ENCODE measurements at places on chromosomes 1 and 21.

- no peak for DNase-seq
Measured at GRCh38 chr1:199272628-199273086, 633.8 kb downstream of the PTPRC start.

- no peak for DNase-seq
Measured at GRCh38 chr1:21005466-21006239, 171.0 kb downstream of the EIF4G3 start.

DNA sequence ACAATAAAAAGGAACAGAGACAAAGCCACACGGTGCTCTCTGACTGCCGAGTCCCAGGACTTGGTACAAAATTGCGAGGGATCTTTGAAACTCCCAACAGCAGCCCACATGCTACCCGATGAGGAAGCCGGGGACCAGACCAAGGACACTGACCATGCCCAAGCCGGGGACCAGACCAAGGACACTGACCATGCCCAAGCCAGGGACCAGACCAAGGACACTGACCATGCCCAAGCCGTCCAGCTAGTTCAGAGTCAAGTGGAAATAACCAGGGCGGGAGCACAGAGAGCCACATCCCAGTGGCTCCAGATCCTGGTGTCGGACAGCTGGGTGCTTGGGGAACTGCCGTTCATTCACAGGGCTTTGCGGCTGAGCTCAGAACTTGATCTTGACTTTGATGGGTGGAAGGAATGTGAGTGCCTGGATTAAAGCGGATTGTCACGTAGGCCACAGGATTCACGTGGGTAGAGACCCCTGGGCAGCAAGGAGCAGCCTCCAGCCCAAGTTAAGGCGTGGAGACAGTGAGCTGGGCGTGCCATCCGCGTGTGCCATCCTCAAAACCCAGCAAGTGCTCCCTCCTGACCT, 16.5 kb upstream of the TRAPPC10 start:
- DNase-seq = no peak

GRCh38 chr1:205232945-205233397, 5.2 kb downstream of the TMCC2 start:
- no peak for DNase-seq

DNA sequence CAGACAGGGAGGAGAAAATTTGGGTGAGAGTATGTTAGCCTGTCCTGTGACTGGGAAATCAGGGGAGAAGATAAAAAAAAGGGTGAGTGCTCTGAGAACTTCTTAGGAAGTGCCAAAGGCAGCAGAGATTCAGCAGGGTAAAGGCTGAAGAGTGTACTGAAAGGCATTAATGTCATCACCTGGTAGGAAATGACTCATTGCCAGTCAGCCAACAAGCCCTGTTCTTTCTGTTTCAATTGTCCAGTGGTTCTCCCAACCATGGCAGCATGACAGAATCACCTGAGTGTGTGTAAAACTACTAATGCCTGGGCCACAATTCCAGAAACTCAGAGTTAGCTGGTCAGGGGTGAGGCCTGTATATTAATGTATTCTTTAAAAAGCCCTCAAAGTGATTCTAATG, 83.5 kb downstream of the INTS7 start:
- no peak for DNase-seq

GRCh38 chr21:14677639-14678179, 131.6 kb upstream of the SAMSN1 start:
- no peak for DNase-seq

GRCh38 chr1:29758781-29759499, 522.6 kb downstream of the PTPRU start:
- no peak for DNase-seq

- no peak for DNase-seq
Measured at GRCh38 chr1:223731133-223731770, 18.9 kb downstream of the CAPN2 start.

GRCh38 chr1:31111290-31111951, 45.9 kb upstream of the PUM1 start:
- no peak for DNase-seq

GRCh38 chr1:182003025-182003725, 58.3 kb downstream of the ZNF648 start:
- DNase-seq = no peak

GRCh38 chr1:84583648-84584047, 9.4 kb upstream of the CTBS start:
- no peak for DNase-seq

GRCh38 chr1:187266051-187266450, 437.3 kb downstream of the PLA2G4A start:
- no peak for DNase-seq

DNA sequence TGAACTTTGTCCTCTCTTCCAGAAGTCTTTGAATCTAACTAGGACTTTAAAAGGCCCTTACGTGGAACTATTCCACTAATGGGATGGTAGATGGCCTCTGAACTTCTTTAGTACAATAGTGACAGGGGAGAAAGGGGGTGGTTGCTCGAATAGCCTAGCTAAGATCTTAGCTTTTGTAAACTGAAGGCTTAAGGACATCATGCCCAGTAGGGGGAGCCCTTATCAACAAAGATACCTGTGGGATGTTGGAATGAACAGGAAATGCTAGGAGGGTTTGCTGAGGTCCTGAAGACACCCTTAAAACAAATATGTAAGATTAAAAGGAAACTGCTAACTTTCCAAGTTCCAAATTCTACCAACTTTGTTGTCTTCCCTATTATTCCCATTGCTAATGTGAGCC, 33.2 kb downstream of the NHLH2 start:
- peak; percentile 58 for DNase-seq

- no peak for DNase-seq
Measured at GRCh38 chr21:41504030-41504429, 3.9 kb downstream of the TMPRSS2 start.

DNA sequence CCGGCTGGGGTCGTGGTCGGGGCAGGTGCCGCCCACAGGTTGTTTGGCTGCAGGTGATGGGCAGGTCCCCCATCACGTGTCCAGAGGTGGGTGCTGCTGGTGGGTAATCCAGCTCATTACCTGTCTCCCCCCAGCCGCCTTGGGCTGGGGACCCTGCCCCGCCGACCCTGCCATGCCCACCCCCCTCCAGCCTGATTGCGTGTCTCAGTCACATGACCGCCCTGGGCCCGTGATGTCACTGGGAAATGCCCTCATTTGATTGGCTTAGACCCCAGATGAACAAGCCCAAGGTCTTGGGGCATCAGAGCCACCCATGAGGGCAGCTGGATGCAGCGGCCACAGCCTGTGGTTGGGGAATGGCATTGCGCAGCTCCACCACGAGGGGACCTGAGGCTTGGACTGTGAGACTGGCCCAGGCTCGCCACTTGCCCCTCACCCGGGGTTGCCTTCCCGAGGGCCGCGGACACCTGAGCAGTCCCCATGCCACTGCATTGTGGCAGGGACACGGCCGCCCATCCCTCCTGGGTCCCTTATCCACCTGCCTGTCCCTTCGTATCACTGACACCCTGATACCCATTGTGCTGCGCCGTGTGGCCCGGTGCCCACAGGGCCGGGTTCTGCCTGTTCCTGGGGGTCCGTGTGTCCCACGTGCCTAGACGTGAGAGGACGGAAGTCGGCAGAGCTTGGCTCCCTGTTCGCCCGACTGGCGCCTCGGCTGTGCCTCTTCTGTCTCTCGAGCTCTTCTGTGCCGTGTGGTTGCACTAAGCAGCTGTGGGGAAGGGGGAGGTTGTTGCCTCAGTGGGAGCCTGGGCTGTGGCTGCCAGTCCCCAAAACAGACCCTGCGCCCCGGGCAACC, 68.0 kb downstream of the FAAP20 start:
- DNase-seq = no peak

DNA sequence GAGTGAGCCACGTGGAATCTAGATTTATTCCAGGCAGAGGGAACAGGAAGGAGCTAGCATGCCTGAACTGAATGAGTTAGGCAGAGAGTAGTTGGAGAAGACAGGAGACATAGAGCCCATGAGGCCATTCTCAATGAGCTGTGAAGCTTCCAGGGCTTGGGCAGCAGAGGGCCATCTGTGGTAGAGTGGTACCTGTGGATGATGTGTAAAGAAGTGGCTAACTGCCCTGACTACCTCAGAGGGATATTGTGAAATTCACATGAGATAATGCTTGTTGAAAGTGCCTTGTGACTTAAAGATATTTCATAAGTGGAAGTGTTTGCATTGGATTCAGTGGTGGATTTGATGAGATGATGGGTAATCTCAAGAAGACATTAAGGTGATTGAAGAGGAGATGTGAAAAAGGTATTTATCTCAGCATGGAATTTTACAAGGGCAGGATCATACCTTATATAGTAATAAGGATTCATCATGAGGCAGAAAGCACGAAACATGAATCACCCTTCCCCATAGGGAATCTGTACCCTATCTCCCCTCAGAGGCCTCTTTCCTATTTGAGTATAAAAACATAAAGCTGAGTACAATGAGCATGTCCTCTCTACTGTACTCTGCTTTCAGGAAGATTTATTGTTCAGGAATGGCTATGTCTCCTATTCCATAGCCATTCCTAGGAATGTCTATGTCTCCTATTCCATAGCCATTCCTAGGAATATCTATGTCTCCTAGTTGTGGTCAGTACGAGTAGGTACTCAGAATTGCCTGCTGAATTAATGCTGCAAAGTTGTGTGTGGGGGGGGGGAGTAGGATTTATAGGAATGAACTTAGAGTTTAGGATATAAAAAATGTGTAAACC, 146.8 kb downstream of the PAPPA2 start:
- DNase-seq = no peak

- no peak for DNase-seq
Measured at GRCh38 chr1:231629132-231629531, 2.5 kb downstream of the DISC1 start.

DNA sequence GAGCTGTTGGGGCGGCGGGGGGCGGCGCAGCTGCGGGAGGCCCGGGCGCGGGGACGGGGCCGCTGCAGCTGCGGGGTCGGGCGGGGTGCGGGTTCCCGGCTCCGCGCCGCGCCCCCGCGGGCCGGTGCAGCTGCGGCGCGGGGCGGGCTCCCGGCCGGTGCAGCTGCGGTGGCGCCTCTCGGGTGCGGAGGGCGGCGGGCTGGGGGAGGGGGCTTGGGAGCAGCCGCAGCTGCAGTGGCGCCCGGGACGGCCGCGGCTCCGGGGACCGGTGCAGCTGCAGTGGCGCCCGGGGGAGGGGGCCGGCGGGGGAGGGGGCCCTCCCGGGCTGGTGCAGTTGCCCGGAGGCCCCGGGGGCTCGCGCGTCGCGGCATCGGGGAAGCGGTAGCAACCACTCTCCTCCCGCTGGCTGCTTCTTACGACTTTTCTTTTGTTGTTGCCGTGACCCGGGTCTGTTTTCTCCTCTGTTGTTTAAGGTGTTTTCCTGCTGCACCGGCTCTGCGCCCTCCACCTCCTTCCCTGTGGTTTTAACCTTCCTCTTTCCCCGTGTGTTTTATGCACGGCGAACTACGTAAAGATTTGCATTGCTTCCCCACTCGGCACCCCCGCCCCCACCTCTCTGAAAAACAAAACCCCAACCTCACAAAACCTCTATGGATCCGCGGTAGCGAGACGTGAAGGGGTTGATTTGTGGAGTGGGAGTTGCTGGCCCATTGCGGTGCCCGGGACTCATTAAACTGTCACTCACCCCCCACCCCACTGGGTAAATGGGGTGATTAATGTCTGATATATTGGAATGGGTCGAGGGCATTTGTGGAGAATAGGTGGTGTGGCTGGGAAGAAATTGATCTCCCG, 1.7 kb upstream of the ZBTB18 start:
- DNase-seq = peak; percentile 74

DNA sequence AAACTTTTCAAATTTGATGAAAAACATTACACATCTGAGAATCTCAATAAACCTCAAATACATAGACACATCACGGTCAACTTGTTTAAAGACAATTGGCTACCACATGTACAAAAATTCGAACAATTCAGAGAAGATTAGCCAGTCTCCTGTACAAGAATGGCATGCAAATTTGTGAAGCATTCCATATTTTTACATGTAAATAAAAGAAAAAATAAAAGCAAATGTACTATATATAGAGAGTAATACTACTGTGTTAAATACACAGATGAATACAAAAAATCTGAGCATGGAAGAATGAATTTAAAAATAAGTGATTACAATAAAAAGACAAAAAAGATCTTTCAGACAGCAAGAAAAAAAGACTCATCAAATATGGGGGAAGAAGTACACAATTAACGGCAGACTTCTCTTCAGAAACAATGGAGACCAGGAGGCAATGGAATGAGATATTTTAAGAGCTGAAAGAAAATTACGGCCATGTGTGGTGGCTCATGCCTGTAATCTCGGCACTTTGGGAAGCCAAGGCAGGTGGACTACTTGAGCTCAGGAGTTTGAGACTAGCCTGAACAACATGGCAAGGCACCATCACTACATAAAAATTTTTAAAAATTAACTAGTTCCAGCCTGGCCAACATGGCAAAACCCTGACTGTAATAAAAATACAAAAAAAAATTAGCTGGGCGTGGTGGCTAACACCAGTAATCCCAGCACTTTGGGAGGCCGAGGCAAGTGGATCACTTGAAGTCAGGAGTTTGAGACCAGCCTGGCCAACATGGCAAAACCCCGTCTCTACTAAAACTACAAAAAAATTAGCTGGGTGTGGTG, 23.2 kb downstream of the HAX1 start:
- DNase-seq = no peak

- DNase-seq = no peak
Measured at GRCh38 chr1:223216531-223217205, 73.6 kb upstream of the TLR5 start.

DNA sequence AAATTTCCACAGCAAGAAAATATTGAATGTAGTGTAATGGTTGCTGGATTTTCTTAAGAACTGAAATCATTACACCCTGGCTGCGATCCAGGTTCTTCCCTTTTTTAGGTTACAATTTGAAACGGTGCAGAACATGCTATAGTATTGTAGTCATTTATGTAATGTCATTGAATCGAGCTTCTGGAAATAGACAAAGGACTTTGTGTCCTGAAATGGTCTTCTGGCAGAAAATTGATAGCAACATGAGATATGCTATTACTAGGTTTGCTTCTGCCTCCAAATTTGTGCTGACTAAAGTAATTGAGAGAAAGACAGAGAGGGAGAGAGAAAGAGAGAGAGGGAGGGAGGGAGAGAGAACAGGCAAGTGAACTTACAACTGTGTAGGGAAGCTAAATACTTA, 146.2 kb upstream of the NFIA start:
- no peak for DNase-seq

- DNase-seq = peak; percentile 18
Measured at GRCh38 chr1:209106237-209106741, 477.2 kb upstream of the CAMK1G start.

GRCh38 chr1:99062192-99062591, 57.5 kb upstream of the PLPPR5 start:
- DNase-seq = no peak

GRCh38 chr1:201113451-201114244, 1.4 kb upstream of the CACNA1S start:
- DNase-seq = no peak

DNA sequence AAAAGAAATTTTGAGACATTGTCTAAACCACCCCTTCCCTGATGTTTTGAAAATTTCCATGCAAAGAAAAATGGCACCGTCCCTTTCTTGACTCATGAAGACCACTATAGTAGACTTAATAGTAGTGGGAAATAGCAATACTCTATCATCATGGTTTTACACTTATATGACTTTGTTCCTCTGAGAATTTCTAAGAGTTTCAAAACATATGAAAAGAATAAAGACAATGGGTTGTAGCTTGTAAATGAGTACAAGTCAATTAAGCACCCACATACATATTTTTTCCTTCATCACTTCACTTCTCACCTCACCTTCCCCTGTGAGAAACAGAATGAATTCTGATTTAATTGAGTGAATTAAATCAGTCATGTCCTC, 151.7 kb downstream of the LYPLAL1 start:
- DNase-seq = no peak

Measured in nephron progenitor cell (in vitro differentiated cells).